Fibroblast of the aortic adventitia (primary cell): ENCODE measurements at places on chromosomes 11 and 22.

DNA sequence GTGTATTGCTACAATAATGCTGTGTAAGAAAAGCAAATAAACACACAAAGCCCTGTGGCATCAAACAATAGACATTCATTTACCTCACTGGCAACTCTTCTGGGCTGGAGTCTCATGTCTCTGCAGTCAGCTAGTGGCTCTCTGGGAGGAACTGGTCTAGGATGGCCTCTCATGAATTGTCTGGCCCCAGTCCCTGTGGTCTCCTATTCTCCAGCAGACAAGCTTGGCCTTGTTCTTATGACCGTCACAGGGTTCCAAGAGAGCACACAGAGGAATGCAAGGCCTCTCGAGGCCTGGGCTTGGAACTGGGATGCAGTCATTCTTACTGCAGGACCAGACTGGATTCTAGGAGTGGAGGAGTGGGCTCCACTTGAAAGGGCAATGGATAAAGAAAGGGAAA is 141.2 kb upstream of the NTM start:
- no peak for DNase-seq

- DNase-seq = no peak
These were observed 26.7 kb downstream of the ALKBH3 start for GRCh38 chr11:43907028-43907975.

DNA sequence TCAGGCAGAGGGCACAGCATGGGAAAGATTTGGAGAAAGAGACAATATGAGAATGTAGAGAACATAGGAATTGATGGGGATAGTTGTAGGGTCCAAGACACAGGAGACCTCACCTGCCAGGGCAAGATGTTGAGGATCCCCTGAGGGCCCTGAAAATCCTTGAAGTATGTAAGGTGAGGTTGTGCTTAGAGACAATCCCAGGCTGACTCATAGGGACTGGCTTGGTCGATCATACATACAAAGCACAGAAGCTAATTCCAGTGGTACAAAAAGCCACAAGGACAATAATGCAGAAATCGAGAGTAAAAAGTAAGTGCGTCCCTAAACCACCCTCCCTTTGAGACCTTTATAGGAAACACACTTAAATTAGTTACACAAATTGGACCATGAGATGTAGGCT is 468.2 kb downstream of the MIAT start:
- no peak for DNase-seq

DNA sequence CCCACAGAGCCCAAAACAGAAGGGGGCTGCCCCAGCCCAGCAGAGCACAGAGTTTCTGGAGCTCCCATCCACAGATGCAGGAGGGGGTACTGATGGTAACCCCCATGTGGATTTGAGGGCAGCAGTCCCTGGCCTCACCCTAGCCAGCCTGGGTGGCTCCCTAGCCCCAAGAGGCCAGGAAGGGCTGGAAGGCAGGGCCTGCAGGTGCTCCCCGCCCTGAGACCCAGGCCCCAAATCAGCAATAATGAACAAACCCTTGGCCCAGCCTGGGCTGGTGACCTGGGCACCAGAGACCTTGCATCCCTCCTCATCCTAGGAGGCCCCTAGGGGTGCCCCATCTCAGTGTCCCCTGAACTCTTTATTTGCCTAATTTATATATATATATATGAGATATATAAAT is 61.6 kb downstream of the MORC2 start:
- DNase-seq = no peak

GRCh38 chr11:3920148-3920852 is 64.8 kb downstream of the STIM1 start:
- peak; percentile 91 for DNase-seq
